ENCODE measurements at places on chromosomes 1 and 21.

DNA sequence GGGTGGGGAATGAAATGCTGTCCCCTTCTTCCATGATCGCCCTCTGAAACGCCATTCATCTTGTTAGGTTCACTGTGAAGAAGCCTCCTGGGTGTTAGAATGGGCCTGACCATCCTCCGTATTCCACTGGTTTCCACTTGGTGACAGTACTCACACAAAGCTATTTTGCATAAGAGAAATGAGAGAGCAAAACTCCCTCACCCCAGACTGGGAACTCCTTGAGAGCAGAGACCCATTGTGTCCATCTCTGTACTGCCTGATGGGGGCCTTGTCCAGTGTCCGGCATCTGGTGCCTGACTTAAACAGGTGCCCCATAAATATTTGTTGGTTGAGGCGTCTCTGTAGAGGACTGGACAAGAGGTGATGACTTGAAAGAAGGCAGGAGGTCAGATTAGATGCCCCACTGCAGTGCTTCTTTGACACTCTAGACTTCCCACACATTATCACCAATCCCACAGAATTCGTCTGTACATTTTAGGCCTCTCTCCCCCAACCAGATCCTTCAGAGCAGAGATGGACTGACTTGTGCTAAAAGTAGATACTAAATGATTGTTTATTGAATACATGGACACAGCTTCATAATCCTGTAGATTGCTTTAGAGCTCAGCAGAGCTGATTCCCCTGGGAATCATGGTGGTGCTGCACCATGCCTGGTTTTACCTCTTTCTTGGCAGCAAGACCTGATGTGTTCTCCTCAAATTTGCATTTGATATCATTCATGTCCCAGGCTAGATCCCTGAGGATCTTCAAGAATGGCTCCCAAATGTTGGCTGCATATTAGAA is 22.4 kb upstream of the KCNA2 start:
- DNase-seq, result no peak

- no peak for DNase-seq
Observed at GRCh38 chr1:200096774-200097173, 69.3 kb downstream of the NR5A2 start.

GRCh38 chr1:79295967-79296366 is 289.4 kb upstream of the ADGRL4 start:
- no peak for DNase-seq

- peak; percentile 51 for DNase-seq
Observed at GRCh38 chr1:210292231-210292871, 36.4 kb upstream of the HHAT start.

GRCh38 chr1:48200166-48200900 is 22.2 kb upstream of the SLC5A9 start:
- no peak for DNase-seq

GRCh38 chr1:116474921-116475849 is 95.6 kb downstream of the CD58 start:
- DNase-seq, result no peak

GRCh38 chr21:38838598-38839327 is 33.0 kb downstream of the ETS2 start:
- DNase-seq, result no peak

GRCh38 chr1:45551684-45552083 is 1.1 kb downstream of the AKR1A1 start:
- no peak for DNase-seq

GRCh38 chr21:37060296-37060695 is 12.6 kb downstream of the PIGP start:
- no peak for DNase-seq

DNA sequence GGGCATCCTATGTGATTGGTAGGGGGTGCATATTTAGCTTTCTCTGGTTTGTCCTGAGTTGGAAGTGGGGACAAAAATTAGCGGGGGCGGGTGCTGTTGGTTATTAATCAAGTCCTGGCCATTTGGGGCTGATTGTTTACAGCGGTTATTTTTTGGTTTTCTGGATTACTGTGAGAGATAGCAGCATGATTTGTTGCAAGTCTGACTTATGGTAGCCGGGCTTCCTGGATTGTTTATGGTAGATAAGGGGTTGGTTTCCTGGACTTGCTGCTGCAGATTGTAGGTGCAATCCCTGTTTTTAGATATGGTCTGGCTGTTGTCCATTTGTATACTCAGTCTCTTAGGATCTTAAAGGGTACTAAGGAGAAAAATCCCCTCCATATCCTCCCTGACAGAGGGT is 12.1 kb upstream of the PROK1 start:
- no peak for DNase-seq

DNA sequence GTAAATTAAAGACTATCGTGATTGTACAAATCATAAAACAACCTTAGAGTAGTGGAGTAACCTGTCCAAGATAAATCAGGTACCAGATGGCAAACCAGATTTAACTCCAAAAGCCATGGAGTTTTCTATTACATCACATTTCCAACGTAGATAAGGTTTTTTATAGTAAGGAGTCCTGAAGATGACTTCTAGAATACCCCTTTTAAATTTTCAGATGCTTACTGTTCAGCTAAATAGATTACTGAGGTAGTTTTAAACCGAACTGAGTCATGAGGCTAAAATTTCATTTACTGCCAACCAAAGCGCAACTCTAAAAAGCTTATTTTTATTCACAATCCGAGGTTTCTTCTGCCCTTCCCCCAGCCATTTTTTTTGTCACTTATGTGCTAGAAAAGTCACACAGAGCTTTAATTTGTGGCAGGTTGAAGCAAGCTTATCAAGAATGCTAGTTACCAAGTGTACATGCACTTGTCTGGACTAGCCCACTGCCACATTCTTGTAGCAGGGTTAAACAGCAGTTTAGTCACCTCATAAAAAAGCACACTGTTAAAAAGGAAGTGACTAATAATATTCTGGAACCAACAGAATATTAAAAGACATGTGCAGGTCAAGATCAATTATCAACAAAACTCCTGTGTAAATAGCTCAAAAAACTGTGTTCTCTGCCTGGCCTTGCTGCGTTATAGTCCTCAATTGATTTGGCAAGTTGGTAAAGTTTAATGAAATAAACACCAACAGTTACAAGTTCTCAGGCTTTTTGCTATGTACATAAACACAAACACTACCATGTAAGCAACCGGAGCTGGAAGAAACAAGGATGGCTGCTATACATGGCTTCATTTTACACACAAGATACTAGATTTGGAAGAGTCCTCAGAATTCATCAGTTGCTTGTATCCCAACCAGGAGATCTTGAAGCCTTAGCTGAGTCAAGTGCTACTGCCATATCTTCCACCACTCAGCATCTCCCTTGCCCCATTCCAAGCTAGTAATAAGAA is 180.3 kb upstream of the DMRTA2 start:
- no peak for DNase-seq

- DNase-seq, result peak; percentile 37
Observed at GRCh38 chr1:29282924-29283803, 46.8 kb downstream of the PTPRU start.

DNA sequence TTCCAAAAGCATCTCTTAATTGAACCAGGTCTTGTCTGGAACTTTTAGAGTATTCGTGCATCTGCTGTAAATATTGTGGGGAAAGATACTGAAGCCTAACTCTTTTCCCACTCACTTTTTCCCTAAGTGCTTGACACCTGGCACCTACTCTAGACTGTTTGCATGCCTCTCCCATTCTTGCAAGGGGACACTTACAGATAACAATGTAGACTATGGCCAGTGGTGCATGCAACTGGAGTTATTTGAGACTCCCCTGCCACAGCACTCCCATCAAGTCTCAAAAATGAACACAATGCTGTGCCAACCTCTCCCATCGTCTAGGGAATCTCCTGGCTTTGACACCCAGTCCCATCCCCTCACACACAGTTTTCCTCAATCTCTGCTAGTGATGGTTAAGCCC is 118.6 kb upstream of the ATP1B1 start:
- no peak for DNase-seq

- peak; percentile 97 for DNase-seq
Observed at GRCh38 chr1:23484253-23485001, 448 bp upstream of the ASAP3 start.

DNA sequence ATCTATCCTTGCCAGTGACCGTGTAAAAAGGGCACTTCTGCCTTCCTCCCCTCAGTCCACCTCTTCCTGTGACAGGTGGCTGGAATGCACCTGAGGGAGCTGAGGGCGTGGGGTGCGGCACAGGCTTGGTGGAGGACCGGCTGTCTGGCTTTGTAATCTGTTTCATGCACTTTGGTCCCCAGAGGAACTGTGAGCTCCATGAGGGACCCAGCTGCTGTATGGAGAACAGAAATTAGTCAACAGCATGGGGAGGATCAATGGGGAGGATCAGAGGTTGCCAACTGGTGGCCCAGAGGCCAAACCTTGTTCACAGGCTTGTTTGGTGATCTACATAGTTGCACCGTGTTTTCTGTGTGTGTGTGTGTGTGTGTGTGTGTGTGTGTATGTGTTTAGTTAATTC is 19.0 kb upstream of the LUZP1 start:
- DNase-seq, result no peak

- no peak for DNase-seq
Observed at GRCh38 chr1:158027508-158027907, 34.1 kb downstream of the KIRREL1 start.

GRCh38 chr1:61808968-61809367 is 66.7 kb downstream of the PATJ start:
- no peak for DNase-seq

DNA sequence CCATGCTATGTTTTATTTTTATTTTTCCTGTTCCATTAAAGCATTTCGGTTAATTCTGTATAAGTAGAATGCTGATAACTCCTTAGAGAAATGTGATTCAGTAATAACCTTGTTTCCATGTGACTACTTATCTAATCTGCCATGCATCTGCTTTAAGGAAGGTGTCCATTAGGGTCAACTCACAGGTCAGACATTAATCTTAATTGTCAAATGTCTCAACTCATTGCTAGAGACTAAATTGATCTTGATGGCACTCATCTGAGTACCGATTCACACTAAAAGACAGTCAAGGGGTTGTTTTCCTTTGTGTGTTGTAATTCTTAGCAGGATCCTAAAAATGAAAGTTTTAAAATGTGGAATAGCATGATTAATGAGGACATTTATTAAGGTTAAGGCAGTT is 41.8 kb downstream of the ITSN1 start:
- no peak for DNase-seq

- DNase-seq, result no peak
Observed at GRCh38 chr1:94530373-94530878, 11.1 kb downstream of the F3 start.

DNA sequence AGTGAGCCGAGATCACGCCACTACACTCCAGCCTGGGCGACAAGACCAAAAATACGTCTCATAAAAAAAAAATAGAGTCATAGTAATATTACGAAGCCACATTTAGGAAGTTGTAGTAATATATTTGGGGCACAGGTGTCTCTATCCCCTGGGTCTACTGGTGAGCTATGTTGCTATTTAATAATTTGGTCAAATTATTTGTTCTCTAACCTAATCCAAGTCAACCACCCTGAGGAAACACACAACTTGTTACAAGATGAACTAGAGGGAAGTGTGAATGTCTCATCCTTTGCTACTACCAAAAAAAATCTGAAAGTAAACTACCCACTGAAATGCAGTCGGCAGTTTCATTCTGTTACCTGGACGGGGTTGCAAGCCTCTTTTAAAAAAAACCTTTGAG is 35.3 kb downstream of the RGS8 start:
- no peak for DNase-seq

- DNase-seq, result no peak
Observed at GRCh38 chr1:235853653-235854052, 13.1 kb downstream of the LYST start.

DNA sequence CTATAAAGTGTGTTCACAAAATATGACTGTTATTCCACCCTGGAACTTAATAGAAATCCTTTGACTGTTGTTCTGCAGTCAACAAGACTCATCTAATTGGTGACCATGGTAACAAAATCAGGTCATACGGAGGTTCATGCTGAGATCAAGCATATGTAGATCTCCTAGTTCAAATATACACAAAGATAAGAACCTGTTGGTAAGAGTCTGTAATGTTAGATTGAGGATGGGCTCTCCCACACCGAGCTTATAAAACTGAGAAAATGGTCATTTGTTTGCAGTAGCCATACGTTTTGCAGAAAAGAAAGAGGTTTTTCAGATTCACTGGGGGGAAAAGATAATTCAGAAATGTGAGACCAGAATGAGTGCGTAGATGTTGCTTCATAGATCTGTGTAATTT is 468.1 kb downstream of the RPS6KC1 start:
- DNase-seq, result no peak

- no peak for DNase-seq
Observed at GRCh38 chr1:97170300-97170699, 448.7 kb downstream of the PTBP2 start.

- no peak for DNase-seq
Observed at GRCh38 chr1:1112237-1112985, 3.5 kb downstream of the C1orf159 start.

DNA sequence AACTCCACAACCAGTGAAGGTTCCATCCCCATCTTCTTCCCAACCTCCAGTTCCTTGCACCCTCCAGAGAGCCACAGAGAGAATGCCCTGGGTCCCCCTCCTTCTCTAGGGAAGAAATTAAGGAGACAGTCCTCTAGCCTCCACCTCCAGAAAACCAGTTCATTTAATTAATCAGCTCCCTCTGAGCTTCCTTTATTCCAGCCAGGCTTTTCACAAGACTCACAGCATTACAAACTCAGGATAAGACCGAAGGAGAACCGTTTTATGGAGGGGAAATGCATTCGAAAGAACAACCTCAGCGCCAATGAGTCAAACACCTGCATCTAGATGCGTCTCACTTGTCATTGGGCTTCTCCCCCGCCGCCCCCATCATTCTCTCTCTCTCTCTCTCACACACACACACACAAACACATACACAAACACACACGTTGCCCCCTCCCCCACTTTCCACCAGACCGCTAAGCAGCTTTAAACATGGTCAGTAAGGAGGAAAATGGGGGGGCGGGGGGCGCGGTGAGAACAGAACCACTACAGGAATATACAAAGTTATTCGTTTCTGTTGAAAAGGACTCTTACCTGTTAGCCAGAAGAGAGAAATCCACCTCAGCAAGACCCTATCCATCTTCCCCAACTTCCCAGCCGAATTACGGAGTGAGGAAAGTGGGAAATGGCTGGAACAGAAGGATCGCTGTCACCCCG is 544 bp downstream of the ILDR2 start:
- DNase-seq, result peak; percentile 51

DNA sequence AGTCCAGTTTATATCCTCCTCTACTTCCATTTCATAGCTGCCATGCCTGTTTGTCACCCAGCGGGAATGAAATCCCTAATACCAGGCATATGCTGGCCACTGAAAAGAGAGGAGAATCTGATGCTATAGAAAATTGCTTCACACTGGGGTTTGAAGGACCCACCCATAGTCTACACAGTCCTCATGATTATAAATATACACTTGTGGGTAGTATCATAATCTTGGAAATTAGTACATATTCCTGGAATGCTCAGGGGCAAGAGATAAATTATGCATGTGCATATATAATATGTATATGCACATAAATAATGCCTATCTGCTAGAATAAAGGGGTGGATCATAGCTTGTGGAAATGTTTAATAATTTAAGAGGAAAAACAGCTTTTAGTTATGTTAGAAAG is 105.8 kb downstream of the PRRX1 start:
- no peak for DNase-seq
